ENCODE measurements at places on chromosomes 6 and 20.

- no peak for DNase-seq
Observed at GRCh38 chr6:105560611-105561066, 157.8 kb upstream of the PREP start.

GRCh38 chr6:95186710-95187109, 390.6 kb upstream of the MANEA start:
- no peak for DNase-seq

DNA sequence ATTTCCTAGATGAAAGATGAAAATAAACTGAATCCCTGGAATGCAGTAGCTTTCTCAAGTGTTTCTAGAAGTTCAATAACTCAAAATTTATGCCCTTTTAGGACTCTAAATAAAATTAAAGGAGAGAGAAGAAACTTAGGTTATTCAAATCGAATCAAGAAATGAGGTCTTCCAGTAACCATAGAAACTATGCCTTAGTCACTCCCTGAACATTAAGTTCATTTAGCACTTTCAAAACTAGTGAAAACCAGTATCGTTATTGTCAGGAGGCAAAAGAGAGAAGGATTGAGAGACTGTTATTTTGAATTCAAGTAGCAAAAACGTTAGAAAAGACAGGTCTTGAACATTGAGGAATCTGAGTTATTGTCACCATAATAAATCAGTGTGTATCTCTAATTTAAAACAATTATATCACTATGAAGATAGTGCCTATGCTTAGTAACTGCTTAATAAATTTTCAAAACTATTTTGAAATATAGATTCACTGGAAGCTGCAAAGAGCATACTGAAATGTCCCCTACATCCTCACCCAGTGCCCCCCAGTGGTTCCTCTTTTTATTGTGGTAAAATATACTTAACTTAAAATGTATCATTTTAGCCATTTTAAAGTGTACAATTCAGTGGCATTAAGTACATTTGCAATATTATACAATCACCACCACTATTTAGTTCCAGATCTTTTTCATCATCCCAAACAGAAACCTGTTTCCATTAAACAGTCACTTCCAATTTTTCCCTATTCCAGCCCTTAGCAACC, 4.6 kb downstream of the RPP21 start:
- no peak for DNase-seq

- no peak for DNase-seq
Observed at GRCh38 chr6:165426892-165427291, 117.5 kb upstream of the C6orf118 start.

GRCh38 chr6:111423960-111424846, 58.8 kb downstream of the REV3L start:
- no peak for DNase-seq

- no peak for DNase-seq
Observed at GRCh38 chr6:44284121-44284520, 13.9 kb downstream of the TMEM151B start.

DNA sequence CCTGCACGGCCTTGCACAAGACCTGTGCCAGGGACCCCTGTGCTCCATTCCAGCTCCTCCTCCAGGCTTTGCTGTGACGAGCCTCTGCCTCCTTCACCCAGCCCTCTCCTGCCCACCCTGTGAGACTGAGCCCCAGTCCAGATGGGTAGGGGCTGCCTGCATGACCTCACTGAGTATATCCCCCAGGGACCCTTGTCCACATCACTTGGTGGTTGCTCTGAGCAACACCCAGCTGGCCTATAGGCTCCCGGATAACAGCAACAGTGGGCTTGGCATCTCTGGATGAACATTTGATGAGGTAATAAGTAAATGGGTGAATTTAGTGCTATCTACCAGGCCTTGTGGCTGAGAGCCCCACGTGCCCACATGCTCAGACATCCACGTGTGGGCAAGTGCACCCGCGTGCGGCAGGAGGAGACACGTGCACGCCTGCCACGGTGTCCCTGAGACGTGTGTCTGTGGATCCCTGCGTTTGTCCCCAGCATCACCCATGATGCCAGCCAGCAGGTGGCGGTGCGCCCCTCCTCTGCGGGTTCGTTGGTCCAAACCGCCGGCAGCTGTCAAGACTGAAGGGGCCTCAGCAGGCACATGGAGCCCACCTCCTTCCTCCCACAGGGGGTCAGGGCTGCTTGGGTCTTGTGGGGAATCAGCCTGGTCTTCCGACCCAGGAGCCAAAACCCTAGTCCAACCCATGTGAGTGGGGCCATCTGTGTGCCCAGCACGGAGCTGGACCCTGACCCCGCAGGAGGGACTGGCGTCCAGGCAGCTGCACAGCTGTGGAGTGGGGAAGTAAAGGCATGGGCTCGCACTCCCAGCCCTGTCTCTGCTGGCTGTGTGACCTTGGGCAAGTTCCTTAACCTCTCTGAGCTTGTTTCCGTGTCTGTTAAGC, 45.9 kb downstream of the FGD2 start:
- DNase-seq, result peak; percentile 45

DNA sequence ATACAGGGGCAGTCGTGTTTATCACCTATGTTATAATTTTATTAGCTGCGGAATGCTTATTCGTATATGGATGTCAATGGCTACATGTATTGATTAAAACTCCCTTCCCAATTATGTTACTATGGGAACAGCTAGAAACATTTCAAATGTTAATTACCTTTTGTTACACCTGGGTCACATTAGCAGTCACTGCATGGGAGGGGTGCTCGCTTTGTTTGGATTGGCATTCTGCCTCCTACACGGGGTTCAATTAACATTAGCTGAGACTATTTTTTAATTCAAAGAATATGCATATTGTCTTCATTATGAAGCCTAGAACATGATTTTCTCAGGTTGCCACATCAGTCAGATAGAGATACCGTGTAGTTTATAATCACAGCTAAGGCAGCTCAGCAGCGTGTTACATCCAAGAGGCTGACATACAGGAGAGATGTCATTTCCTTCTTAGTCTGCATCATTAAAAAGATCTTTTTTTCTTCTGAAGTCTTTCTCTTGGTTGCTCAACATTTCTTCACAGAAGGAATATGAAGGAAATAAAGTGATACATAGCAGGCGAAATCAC, 76.2 kb upstream of the RPS6KA2 start:
- no peak for DNase-seq

DNA sequence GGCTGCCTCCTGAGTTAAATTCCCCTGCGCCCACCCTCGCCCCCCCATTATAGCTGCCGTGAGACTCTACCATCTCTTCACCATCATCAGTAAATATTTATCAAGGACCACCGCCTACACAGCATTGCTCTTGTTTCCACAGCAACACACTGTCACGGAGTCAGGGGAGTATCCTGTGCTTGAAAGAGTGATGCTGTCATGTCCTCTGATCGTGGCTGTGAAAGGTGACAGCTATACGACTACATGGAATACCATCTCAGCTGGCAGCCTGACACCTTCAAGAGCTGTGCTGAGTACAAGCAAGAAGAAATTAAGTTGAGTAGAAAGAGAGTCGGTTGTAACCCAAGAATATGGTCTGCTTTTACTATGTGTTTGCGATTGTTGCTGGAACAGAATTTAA, 3.4 kb downstream of the PTPRT start:
- DNase-seq, result no peak

GRCh38 chr20:40591119-40591518, 97.9 kb downstream of the MAFB start:
- no peak for DNase-seq

DNA sequence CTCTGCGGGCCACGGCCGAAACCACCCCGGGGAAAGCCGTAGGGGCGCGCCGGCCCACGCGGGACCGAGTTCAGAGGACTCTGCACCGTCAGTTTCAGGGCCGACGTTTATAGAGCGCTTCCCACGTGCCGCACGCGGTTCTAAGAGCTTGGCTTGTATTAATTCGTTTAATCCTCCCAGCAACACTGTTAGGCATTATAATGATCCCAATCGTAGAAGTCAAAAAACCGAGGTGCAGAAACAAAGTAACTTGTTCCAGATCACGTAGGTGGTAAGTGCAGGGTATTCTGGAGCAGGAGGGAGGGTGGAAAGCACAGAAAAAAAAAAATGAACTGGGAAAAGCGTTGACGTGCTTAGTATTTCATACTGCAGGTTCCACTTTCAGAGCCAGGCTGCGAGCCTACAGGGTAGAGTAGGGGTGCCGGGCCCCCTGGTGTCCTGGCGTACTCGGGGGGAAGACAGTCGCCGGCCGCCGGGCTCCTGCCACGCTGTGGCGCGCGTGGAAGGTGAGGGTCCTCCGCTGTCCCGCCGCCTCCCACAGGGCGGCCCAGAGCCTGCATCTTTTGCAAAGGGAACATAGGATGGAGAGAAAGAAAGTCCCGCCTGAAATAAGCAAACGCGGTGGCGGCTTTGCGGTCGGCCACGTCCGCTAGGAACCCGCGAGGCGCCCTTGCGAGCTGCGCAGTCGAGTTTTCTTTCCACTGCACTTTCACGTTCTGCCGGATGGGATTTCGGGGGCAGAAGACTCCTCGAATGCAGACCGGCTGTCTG, 10.2 kb upstream of the FOXF2 start:
- DNase-seq, result no peak

DNA sequence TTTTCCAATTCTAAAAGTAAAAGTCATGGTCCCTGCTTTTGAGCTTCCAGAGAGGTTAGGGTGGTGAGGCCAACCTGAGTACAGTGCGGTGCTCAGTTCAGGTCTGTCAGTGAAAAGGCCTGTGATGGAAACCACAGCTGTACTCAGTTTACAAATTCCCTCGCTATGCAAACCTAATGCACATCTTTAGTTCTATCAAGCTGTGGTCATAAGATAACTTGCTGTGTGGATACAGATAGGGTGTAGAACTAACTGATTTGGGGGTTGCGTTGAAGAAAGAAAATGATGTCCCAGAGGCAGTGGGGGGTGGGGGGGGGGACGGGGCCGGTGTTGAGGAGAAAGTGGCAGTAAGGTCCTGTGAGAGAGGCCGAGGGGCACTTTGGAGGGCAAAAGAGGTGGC, 22.8 kb upstream of the MBOAT1 start:
- no peak for DNase-seq

DNA sequence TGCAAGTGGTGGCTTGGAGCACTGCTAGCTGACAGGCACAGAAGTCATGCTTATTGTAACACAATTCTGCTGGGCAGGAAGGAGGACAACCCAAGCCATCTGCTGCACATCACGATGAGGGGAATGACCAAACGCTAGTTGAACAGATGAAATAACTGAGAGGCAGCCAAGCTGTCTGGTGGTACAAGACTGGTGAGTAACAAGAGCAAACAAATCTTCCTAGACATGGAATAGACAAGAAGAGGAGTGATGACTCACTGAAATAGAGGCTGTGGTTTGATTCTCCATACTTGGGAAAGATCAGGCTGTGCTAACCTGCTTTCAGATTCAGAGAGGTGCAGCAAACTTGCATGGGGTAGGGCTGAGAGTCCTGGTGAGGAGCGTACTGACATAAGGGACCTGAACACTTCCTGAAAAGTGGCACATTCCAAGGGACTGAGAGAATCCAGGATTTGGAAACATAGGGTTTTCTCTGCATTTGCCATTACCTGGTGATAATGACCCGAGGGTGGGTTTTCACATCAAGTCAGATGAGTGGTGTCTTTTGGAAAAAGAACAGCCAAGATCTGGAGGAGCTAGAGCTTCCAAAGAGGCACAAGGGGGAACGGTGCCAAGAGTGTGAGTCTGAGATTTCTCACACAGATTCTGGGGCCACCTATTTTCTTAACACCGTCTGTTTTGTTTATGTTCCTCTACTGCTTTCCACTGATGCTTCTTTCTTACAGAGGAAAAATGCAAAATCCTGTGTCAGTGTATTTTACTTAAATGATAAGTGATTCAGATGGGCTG, 60.0 kb downstream of the PRL start:
- DNase-seq, result no peak

DNA sequence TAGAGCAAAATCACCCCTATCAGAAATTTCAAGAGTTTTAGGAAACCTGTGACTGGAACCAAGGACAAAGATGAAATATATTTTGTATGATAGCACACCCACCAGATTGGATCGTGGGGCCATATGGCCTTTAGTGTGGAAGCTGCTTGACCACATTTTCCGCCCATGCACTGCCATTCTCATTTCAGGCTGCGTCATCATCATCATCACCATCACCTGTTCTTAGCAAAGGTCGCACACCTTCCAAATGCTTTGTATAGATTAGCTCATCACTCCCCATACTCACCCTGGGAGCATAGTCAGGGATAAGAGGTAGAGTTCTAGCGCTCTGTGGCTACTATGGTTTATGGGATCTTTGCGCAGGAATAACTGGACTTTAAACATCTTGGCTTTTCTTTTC, 185.7 kb downstream of the MTHFD1L start:
- DNase-seq, result no peak

DNA sequence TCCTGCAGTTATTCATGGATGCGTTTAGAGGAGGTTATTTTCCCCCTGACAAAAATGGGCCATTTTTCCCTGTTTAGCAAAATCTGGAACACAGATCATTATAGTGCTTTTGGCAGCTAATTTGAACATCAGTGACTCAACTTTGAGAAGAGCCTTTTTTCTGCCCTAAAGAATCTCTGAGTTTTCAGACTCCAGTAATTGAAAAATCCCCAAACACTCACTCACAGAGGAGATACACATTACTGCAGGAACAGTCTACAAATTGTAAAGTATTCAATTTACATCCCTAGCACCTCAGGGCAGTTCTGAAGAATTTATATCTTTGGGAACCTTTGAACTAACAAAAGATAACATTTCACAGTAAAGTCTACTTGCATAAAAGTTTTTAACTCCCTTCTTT, 966.6 kb upstream of the SLC35B3 start:
- no peak for DNase-seq

DNA sequence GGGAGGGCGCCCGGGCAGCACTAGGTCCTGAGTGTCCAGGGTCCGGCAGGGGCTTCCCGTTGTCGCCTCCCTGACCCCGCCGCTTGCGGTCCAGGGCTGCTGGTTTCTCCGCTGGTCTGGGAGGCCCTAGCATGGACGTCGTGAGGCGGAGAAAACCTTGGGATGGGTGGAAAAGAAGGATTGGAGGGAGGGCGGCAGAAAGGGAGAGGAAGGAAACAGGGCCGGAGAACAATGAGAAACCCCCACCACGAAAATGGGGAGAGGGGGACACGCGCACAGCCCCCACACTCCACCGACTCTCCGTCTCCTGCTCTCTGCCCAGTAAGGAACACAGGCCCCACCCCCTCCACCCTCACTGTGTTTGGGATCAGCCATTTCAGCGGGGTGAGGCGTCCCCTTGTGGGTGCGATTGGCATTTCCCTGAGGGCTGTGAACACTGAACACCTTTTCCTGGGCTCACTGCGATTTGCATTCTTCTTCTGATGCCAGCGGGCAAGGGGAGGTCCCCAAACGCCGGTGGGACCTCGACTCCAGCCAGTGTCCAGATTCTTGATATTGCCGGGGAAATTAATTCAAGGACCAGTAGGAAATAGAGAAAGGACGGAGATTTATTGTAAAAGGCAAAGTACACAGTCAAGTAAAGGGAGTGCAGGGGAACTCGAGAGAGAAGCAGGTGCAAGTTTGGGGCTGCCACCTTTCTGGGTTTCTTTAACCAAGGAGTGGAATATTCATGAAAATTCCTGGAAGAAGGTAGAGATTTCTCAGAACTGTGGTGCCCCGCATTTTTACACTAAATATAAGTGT, 3.3 kb upstream of the RAET1G start:
- DNase-seq, result peak; percentile 68

DNA sequence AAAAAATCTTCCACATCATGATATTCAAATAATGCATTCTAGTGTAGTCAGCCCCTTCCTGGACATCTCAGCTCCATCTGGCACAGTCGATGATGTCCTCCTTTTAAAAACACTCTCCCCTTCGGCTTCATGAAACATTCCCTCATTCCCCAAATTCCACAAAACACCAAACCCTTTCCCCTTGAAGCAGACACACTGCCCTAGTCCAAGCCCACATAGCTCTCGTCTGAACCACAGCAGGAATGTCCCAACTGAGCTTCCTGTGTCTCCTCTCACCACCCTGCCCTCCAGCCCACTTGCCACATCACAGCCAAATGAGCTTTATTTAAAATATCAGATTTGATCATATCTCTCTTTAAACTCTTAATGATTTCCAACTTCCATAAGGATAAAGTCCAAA, 106.4 kb upstream of the CARMIL1 start:
- peak; percentile 69 for DNase-seq
